WTC11 (cell line): ENCODE measurements at places on chromosomes 5 and 9.

DNA sequence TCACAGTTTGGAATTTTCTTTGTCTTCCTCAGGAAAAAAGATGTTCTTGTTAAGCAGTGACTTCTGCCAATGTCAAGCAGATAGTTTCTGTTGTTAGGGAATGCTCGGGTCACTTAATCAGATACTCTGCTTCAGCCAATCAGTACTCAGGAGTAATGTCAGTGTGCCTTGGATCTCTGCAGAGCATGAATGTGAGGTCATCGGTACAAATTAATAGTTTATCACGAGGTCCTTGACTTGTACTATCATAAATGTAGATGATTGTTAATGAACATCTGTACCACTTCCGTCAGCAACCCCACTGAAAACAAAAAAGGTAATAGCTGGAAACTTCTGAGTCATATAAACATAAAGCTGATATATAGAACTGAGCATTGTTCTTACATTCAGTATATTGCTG lies 73.6 kb downstream of the FBXL7 start:
- no peak for DNase-seq

DNA sequence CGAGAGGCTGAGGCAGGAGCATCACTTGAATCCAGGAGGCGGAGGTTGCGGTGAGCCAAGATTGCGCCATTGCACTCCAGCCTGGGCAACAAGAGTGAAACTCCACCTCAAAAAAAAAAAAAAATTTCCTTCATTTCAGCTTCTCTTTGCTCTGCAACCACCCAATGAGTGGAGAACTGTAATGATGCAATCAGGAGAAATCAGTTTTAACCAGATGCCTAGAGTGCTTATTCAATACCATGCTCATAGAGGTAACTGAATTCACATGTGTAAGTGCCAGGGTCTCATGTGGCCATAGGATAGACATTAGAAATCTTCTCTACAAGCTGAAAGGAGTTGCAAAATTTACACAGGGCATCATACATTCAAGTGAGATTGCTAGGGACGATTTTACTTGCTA lies 70.6 kb downstream of the HMHB1 start:
- DNase-seq, result no peak

DNA sequence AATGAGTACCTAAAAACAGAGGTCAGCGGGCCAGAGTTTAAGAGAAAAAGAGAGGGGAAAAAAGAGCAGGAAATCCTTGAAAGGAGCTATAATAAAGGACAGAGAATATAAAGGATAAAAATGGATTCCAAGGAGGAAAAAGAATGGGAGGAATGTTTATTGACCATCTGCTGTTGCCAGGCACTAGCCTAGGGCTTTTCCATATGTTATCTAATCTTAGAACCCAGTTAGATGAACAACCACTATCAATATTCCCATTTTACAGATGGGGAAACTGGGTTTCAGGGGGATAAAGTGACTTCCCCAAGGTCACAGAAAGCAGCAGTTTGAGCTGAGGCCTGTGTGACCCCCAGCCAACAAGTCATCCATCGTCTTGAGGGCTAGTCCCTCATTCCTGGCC lies 232.5 kb downstream of the NR3C1 start:
- no peak for DNase-seq

DNA sequence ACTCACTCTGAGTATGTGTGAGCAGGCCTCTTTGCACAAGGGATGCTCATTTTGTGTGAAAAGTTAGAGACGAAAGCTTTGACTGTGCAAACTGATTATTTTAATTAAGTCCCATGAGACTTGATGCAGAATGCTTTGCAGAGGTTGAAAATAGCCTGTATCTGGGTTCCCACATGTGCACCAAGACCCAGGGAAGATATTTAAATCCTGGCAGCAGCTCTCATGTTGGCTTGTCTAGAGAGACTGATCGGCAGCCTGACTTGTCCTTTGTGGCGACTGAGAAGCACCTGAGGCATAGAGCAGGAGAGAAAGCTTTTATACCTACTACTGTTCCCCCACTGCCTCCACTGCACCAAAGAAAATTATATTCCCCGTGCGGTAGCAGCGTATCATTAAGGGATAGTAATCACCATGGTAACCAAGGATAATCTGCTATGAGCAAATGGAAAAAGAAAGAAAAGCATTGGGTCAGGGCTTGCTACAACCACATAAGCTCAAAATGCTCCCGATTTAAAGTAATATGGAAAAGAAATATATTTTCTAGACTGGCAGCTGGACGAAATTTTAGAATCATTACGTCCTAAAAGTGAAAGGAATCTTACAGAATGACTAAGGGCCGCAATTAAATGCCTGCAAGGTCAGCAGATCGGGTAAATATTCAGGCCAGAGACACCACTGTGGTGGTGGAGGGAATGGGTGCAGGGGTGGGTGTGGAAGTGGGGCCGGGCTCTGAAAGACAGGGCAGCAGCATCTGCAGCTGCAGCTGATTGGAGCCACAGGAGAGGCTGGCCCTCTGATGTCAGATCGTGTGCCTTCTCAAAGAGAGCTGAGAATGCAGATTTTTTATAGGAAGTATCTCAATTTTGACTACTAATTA lies 135.3 kb upstream of the EPB41L4A start:
- no peak for DNase-seq

GRCh38 chr9:37566716-37567115 lies 9.5 kb downstream of the FBXO10 start:
- no peak for DNase-seq

DNA sequence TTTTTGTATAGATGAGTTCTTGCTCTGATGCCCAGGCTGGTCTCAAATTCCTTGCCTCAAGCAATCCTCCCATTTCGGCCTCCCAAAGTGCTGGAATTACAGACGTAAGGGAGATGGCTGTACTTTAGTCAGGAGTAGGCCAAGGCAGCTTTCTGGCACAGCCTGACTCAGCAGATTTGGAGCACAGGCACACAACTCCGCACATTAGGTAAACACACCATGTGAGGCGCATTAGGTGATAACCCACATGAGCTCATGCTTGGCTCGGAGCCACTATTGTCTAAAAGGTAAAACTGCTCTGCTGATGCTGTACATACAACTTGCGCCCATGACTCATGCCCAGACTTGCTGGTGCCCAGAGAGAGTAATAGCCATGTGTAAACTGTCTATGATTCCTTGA lies 1157.9 kb downstream of the TAF11L14 start:
- no peak for DNase-seq

- DNase-seq, result no peak
Measured at GRCh38 chr9:88923653-88924288, 67.5 kb upstream of the S1PR3 start.

DNA sequence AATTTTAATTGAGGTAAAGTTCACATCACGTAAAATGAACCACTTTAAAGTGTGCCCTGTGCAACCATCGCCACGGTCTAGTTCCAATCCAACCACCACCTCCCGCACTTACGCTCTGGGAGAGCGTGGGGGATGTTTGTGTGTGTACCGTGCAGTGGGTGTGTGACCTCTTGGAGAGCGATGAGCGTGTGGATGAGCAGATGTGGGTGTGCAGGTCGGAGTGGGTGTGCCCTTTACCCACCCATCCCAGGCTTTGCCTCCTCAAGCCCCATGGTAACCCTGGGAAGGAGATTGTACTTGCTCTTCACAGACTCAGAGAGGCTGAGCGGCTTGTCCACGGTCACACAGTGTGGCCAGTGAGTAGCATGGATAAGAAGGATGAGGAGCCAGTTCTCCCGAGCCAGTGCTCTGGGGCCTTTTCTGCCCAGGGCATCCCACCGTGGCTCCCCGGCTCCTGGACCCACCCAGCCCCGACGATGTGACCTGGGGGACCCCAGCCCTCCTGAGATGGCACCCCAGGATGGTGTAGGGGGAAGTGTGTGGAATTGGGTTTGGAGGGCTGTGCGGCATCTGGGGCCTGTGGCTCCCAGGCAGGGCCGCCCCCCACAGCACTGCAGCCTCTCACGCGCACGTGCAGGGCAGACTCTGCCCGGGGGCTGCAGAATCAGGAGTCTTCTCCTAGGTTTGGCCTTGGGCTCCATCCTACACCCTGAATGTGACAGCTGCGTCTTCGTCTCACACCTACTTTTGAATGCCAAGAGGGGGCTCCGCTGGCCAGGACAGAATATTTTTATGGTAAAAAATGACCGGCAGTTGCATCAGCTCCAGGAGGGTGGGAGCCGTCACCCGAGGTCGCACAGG lies 13.6 kb downstream of the LHX3 start:
- no peak for DNase-seq

GRCh38 chr5:103340717-103341388 lies 82.3 kb downstream of the MACIR start:
- no peak for DNase-seq

DNA sequence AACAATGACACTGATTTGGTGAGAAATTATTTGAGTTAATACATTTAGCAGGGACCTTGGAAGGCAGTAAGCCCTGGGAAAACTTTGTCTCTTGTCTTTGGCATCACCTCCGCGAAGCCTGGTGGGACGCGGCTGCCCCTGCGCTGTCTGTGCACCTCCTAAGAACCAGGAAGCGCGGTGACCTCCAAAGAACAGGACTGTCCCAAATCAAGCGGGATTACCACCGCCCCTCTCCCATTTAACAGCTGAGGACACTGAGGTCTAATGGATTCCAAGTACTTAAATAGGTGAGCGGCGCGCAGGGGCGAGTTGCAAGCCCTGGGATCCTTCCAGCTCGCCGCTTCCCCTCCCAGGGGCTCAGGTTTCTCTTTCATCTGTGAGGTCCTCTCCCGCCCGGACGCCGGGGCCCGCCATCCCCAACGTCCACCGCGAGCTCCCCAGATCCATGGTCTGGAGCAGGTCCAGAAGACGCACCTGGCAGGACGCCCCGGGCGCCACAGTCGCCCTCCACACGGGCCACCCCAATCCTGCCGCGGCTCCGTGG lies 432 bp downstream of the STARD4 start:
- peak; percentile 63 for DNase-seq

DNA sequence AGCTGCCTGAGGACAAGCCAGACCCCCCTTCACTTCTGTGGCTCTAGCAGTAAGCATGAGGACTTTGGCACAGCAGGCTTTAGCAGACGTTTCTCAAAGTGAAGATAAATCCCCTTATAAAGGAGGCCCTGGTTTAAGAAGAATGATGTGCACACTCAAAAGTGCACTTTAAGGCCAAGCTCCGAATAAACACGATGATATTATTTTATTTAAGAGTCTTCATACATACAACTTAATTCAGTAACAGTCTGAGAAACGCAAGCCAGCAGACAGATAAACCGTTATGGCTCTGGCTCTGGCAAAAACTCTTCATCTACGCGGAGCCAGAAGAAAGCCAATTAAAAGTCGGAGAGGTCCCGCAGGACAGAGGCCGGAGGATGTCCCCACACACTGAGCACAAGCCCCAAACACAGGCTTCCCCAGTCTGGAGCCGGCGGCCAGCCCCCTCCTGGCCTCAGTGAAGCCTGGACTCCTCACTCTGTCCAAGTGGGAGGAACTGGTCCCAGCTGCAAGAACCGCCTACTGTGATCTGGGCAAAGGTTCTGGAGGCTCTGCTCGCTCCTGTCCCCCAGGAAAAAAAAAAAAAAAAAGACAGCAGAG lies 44.6 kb downstream of the ADAMTS2 start:
- DNase-seq, result peak; percentile 9

DNA sequence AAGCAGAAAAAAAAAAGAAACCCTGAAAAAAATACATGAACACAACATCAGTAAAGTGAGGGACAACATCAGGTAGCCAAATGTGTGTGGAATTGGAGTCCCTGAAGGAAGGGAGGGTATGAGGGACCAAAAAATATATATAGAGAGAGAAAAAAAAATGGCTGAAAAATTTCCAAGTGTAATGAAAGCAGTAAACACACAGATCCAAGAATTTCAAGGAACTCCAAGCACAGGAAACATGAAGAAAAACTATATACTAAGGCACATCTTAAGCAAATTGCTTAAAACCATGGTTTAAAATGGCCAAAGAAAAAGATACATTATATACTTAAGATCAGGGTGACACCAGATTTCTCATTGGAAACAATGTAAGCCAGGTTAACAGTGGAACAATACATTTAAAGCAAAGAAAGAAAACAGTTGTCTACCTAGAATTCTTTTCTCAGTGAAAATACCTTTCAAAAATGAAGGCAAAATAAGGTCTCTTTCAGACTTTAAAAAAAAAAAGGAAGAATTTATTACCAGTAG lies 24.4 kb upstream of the ABL1 start:
- no peak for DNase-seq

GRCh38 chr5:36152324-36153297 lies 700 bp downstream of the SKP2 start:
- no peak for DNase-seq

DNA sequence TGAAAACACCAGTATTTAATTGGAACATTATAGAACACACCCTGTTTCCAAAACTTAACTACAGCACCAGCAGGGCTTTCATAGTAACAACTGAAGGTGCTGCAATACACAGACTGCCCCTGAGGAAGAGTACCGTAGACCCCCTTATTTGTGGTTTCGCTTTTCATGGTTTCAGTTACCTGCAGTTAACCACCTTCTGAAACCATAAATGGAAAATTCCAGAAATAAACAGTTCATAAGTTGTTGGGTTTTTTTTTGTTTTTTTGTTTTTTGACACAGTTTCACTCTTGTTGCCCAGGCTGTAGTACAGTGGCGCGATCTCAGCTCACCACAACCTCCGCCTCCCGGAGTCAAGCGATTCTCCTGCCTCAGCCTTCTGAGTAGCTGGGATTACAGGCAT lies 9.5 kb upstream of the GLDC start:
- DNase-seq, result no peak

GRCh38 chr9:136944212-136944518 lies 373 bp downstream of the FBXW5 start:
- no peak for DNase-seq

- DNase-seq, result no peak
Measured at GRCh38 chr5:78803353-78803752, 154.8 kb upstream of the LHFPL2 start.

DNA sequence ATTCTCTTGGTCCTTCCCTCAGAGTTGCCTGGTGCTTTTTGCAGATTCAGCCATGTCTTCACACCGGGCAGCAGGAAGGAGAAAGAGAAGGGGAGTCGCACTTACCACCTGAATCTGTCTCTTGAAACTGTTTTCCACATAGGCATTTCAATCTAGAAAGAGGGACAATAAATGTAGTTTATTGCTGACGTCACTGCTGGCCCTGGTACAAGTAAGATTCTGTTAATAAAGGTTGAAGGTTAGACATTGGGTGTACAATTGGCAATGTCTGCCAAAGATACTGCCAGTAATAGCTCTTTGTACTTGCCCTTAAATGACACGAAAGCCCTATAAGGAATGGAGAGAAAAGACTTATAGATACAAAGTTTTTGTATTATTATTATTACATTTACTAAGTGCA lies 72.8 kb downstream of the MEGF10 start:
- no peak for DNase-seq

GRCh38 chr9:78009186-78009585 lies 22.4 kb downstream of the GNAQ start:
- DNase-seq, result no peak

GRCh38 chr9:133144904-133145851 lies 18.5 kb downstream of the GBGT1 start:
- no peak for DNase-seq

GRCh38 chr5:63323926-63324325 lies 638.3 kb downstream of the HTR1A start:
- no peak for DNase-seq

GRCh38 chr5:94374336-94374735 lies 244.1 kb downstream of the KIAA0825 start:
- no peak for DNase-seq
